ENCODE measurements at places on chromosomes 5 and 9. TPM values are rescaled to one million over a fixed set of nuclear protein-coding genes. Genes with fewer than 3 reads are reported as not detected.

DNA sequence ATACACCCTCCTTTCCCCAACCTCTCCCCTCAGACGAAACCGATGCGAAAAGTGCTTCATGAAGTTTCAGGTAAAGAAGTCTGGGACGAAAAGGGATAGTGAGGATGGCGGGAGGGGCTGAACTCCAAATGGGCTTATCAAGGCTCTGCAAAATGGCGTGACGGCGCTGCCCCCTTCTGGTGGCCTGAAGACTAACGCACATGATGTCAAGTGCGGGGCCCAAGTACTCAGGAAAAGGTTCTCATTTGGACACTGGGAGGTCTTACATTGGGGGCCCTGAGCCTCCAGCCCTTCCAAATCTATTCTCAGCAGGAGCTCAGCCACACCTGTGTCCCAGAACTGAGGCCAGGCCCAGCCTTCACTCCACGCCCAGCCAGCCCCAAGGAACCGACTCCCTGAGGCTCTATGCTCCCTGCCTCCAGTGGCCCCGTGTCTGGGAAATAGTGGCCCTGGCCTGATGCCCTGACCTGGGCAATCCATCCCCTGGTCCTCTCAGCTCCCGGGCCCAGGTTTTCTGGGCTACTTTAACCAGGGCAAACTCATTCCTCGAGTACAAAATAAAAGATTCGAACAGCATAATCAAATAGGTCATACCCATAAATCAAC lies 119.9 kb downstream of the KCNIP1 start:
- DNase-seq = no peak
- H3K4me1 ChIP-seq = no peaks in the 10 kb centered on the region
- no peak overlapping the region for H3K4me3 ChIP-seq
- no peak overlapping the region for H3K27ac ChIP-seq
- H3K36me3 ChIP-seq = no peaks in the 10 kb centered on the region
- no peaks in the 10 kb centered on the region for H3K27me3 ChIP-seq

DNA sequence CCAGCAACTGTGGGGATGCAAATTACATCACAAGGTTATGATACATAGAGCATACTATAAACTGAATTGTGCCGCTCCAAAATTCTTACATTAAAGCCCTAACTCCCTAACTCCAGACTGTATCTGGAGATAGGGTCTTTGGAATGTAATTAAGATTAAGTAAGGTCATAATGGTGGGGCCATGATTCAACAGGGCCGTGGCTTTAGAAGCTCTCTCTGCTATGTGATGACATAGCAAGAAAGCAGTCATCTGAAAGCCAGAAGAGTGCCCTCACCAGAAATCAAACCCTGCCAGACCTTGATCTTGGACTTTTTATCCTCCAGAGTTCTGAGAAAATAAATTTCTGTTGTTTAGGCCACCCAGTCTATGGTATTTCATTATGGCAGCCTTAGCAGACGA lies 123.9 kb downstream of the FBXL17 start:
- H3K27me3 ChIP-seq = no peaks in the 10 kb centered on the region
- H3K36me3 ChIP-seq = no peaks in the 10 kb centered on the region
- no peak for DNase-seq
- peaks cover 23% of the 10 kb centered on the region for H3K4me1 ChIP-seq

- H3K4me1 ChIP-seq = no peaks in the 10 kb centered on the region
- H3K36me3 ChIP-seq = no peaks in the 10 kb centered on the region
Measured at GRCh38 chr5:109964136-109964535, 274.4 kb downstream of the MAN2A1 start.

DNA sequence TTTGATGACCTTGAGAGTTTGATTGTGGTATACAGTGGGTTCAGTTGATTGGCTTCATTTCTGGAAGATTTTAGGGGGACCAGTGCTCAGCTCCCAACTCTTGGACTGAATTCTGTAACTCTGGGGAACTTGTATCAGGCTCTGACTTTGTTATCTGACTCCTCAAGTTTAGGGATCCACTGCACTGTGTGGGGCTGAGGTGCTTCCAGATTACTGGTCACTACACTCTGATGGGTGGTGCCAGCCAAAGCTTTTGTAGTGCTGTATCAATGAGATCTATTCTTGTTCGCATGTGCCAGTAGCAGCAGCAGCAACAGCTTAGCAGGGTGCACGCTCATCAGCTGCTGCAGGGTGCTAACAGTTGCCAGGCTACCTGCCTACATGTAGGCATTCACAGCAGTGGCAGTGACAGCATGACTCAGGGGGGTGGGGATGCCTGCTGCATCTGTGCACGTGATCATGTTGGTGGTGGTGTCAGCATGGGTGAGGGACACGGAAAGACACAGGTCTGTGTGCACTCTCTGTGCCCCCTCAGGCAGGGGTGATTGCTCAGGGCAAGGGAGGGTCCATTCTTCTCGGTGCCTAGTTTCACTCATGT lies 438.8 kb upstream of the SEMA6A start:
- no peak overlapping the region for H3K4me3 ChIP-seq
- H3K36me3 ChIP-seq = no peaks in the 10 kb centered on the region
- no peaks in the 10 kb centered on the region for H3K4me1 ChIP-seq
- no peak for DNase-seq
- no peaks in the 10 kb centered on the region for H3K27me3 ChIP-seq

GRCh38 chr9:104682642-104683041 lies 11.7 kb upstream of the OR13D1 start:
- no peaks in the 10 kb centered on the region for H3K27me3 ChIP-seq
- H3K36me3 ChIP-seq = no peaks in the 10 kb centered on the region
- DNase-seq = no peak
- H3K4me3 ChIP-seq = no peak overlapping the region
- H3K4me1 ChIP-seq = no peaks in the 10 kb centered on the region
- H3K27ac ChIP-seq = no peak overlapping the region

DNA sequence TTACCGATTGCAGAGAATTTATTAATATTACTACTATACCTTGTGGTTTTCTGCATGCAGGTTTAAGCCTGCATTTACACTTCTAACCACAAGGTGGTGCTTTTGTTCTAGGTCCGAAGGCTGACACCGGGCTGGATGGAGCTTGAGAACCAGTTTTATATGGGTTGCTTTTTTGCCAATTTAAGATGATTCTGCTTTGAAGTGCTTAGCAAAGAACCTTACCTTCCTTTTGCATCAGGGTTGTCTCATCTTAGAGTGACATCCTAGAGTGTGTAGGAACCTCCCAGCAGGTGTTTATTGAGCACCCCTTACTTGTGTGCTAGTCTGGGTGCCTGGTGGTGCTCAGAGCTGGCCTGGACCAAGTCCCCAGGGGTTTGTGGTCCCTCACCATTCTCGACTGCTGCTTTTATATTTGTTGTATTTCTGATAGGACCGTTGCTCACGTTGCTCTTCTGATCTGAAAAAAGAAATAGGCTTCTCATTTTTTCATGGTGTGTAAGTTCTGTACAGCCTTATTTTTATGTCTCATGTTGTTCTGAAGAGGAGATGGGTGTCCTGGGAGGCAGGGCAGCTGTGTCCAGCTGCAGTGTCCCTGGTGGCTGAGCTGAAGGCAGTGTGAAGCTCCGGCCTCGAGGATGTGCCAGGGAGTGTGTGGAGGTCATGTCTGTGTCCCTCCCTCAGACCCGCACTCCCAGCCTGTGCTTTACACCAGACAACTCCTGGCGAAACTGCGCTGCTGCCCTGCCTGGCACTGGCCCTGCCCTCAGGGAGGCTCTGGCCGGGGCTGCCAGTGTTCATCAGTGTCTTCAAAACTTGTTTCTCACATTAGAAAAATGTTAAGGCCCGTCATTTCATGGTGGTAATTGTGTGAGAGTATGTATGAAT lies 54.3 kb downstream of the EHMT1 start:
- peak overlapping the region; percentile 11 for H3K27ac ChIP-seq
- H3K27me3 ChIP-seq = no peaks in the 10 kb centered on the region
- no peaks in the 10 kb centered on the region for H3K36me3 ChIP-seq
- peaks cover 35% of the 10 kb centered on the region for H3K4me1 ChIP-seq
- peak; percentile 31 for DNase-seq
- no peak overlapping the region for H3K4me3 ChIP-seq

- no peaks in the 10 kb centered on the region for H3K27me3 ChIP-seq
- no peak overlapping the region for H3K4me3 ChIP-seq
- H3K27ac ChIP-seq = peak overlapping the region; percentile 20
- no peaks in the 10 kb centered on the region for H3K36me3 ChIP-seq
- no peaks in the 10 kb centered on the region for H3K4me1 ChIP-seq
Measured at GRCh38 chr5:158739951-158740757, 359.6 kb downstream of the EBF1 start.

- H3K27ac ChIP-seq = no peak overlapping the region
- no peak for DNase-seq
- H3K27me3 ChIP-seq = no peaks in the 10 kb centered on the region
- H3K4me3 ChIP-seq = no peak overlapping the region
- peaks cover 13% of the 10 kb centered on the region for H3K4me1 ChIP-seq
Measured at GRCh38 chr9:14989811-14990210, 79.6 kb upstream of the FREM1 start.

DNA sequence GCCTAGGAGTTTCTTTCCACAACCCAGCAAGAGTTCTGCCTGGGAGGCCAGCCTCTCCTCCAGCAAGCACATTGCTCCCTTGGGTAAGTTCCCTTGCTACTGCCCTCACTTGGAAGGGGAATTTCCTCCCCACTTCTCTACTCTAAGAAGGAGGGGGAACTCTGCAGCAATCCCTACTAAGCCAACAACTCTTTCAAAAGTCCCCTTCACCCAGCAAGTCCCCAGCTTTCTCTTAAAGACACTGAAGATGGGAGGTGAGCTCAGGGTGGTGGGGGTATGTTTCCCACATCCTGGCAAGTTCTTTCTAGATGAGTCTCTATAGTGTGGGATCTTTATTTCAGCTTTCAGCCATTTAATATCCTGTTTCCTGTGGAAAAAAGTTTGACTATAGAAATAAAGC lies 49.0 kb downstream of the PDE8B start:
- no peaks in the 10 kb centered on the region for H3K27me3 ChIP-seq
- H3K27ac ChIP-seq = no peak overlapping the region
- DNase-seq = no peak
- H3K4me1 ChIP-seq = no peaks in the 10 kb centered on the region
- H3K4me3 ChIP-seq = no peak overlapping the region
- no peaks in the 10 kb centered on the region for H3K36me3 ChIP-seq

- no peak overlapping the region for H3K27ac ChIP-seq
- H3K4me1 ChIP-seq = no peaks in the 10 kb centered on the region
- no peak for DNase-seq
- H3K27me3 ChIP-seq = no peaks in the 10 kb centered on the region
- H3K4me3 ChIP-seq = no peak overlapping the region
- H3K36me3 ChIP-seq = no peaks in the 10 kb centered on the region
Measured at GRCh38 chr5:18702821-18703220, 1068.6 kb downstream of the TAF11L14 start.

Gene SLCO4C1
- 0.11 TPM for total RNA-seq

Gene BSPRY
- total RNA-seq = 1.0 TPM

Gene OBP2B
- total RNA-seq = not detected

Gene RNF38
- 32.1 TPM for total RNA-seq

Gene IFNA13
- total RNA-seq = not detected

Gene NUDT2
- total RNA-seq = 21.7 TPM

Gene SSBP2
- 85.9 TPM for total RNA-seq

Gene RABGAP1
- total RNA-seq = 36.9 TPM

Data from heart right ventricle (tissue), 16 donors.